DMS153 (cell line): ENCODE measurements at places on chromosomes 5 and 9.

- DNase-seq: no peak
Observed at GRCh38 chr5:106797996-106798395, 872.7 kb downstream of the EFNA5 start.

GRCh38 chr5:17951392-17952169, 317.3 kb downstream of the TAF11L14 start:
- peak; percentile 60 for DNase-seq

GRCh38 chr9:117796681-117797080, 92.5 kb downstream of the TLR4 start:
- no peak for DNase-seq

DNA sequence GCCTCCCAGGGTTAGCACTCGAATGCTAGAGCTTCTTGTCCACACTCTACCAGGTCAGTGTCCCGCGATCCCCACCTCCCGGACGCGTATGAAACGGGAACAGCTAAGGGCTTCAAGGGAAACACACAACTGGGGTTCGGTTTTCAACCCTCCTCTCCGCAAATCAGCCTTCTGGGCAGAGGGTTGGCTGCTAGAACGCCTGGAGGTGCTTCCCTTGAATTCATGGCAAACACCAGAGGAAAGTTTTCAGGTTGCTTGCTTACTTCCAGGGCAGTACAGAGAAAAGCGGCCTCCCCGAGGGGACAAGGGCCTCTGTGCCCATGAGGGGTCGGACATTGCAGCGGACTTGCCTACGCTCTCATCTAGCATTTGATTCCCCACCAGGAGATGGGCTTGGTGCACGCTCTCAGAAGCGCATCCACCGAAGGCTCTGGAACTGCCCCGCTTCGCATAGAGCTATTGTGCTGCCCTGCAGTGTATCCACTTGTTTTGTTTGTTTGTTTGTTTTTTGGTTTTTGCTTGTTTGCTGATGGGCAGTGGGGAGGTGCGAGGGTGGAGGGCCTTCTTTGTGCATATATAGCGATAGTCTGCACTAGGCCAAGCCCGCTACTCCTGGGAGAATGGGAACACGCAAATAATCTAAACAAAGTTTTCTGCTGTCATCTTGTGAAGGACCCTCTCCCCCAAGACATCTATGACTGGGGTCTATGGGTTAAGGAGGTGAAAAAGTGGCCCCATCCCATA, 1.3 kb upstream of the DMRT3 start:
- DNase-seq: no peak

- peak; percentile 49 for DNase-seq
Observed at GRCh38 chr9:22214021-22214420, 204.9 kb upstream of the CDKN2B start.

GRCh38 chr9:89342948-89343347, 24.6 kb downstream of the SECISBP2 start:
- no peak for DNase-seq

- DNase-seq: no peak
Observed at GRCh38 chr9:77647267-77648233, 572 bp downstream of the GNA14 start.

DNA sequence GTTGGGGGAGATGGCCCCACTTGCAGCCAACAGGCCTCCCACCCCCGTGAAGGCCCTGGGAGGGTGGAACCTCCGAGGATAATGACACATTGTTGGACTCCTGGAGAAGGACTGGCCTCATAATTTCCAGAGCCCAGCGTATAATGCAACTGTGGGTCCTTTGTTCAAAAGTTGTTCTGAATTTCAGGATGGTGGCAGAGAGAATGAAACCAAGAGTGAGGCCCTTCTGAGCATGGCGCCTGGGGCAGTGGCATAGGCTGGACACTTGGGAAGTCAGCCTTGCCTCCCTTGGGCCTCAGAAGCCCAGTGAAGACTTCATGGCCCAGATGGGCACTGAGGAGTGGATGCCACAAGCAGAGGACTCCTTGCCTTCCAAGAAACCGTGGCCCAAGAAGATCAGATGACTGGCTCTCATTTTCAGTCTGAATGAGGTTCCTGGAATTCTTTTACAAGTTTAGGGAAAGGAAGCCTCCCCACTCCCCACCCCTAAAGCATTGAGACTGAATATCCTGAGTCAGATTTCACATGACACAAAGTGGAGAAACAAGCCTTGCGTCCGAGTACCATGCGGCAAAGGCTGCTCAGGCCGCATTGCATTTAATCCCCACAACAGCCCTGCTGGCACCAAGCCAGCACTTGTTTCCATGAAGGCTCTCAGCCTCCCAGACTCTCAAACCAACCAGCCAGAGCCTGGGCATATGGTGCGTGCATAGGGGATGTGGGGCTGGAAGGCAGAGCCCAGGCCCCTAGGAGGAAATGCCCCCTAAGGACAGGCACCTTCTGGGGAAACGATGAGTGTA, 96.7 kb upstream of the SMIM23 start:
- DNase-seq: no peak

DNA sequence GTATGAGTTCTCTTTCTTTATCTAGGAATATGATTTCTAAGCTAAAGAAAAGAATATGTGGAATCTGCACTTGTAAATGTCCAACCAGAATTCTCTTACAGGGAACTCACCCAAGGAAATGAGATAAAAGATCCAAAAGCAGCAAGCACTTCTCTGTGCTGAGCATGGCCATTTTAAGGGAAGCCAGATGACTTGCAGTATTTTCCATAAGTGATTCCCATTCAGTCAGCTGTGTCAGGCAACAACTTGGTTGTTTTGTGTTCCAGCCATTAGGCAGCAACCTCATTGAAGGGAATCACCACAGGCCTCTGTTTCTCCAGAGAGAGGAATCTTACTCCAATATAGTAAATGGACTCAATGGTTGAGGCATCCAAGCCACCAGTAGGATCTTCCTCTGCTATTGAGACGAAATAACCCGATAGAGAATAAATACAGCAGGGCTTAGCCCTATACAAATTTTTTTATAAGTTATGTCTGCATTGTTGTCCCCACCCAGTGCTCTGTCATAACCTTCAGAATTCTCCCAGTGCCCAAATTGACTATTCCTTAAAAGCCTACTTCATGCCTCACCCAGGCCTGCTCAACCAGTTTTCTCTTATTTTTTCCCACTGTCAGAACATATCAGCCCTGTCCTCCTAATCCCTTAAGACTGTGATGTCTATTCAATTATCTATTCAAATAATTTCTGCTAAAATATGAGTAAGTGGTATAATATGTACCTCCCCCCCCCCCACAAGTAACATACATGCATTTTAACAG, 236.6 kb downstream of the PJA2 start:
- no peak for DNase-seq

DNA sequence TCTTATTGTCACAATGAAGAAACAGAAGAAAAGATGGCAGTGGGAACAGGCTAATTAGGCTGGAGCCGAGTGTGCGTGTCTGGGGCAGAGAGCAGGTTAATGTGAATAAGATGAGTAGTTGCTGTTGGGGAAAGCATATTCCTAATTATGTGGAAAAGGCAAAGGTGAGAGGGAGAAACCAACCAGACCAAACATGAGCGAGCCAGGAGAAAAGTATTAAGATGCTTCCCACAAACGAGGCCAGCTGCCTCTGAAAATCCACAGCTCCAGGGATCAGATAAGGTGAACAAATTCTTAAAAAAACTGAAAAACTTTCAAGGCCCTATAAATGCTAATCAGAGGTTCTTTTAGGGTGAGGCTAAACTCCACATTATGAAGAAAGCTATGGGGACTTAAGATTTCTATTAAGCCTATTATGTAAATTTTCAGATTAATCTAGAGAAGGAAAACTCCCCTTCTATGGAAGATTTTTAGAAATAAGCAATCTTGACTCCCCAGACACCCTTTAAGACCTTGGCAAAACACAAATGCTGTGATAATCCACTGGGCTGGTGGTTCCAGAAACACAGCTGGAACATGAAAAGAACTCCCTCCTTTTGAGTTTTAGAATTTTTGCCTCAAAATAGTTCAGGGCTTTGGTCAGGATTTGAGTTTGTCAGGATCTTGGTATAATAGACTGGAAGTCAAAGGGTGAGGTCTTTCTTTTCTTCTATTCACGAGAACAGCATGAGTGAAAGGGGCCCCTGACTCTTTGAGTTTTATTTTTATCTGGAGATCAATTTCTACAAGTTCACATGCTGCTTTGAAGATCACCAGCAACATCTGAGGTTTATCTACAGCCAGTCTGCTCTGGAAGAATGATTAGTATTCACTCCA, 238.1 kb downstream of the SPOCK1 start:
- no peak for DNase-seq

DNA sequence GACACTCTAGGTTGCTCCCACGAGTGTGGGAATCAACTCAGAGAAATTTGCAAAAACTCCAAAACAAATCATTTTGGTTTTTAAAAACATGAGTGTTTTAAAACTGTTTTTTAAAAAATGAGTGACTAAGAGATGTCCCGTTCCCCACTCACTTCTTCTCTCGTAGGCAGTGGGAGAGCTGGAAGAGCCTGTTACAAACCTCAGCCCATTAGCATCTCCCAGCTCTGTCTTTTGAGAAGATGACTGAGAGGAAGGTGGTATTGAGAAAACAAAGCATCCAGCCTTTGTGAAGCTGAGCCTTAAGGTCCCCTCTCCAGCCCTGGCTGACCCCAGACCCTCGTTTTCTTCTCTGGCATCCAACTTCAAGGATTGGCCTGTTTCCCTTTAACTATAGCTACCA, 4.7 kb upstream of the ANKRD33B start:
- no peak for DNase-seq

DNA sequence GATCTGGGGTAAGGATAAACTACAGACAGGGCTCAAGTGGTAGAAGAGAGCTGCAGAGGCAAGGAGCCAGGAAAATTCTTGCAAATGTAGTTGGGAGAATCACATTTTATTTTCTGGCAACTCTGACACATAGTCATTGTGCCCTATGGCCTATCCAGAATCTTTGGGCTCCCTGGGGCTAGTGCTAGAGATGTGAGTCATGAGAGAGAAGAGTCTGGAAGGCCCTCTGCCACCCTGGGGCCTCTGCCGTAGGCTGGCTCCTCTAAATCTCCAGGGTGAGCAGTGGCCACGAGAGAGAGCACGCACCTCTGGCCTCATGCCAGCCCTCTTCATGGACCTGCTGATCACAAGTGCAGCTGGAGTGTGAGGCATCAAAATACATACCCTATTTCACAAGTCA, 74.3 kb upstream of the SSBP2 start:
- DNase-seq: peak; percentile 46

- DNase-seq: no peak
Observed at GRCh38 chr5:120452471-120452870, 11.6 kb upstream of the PRR16 start.

DNA sequence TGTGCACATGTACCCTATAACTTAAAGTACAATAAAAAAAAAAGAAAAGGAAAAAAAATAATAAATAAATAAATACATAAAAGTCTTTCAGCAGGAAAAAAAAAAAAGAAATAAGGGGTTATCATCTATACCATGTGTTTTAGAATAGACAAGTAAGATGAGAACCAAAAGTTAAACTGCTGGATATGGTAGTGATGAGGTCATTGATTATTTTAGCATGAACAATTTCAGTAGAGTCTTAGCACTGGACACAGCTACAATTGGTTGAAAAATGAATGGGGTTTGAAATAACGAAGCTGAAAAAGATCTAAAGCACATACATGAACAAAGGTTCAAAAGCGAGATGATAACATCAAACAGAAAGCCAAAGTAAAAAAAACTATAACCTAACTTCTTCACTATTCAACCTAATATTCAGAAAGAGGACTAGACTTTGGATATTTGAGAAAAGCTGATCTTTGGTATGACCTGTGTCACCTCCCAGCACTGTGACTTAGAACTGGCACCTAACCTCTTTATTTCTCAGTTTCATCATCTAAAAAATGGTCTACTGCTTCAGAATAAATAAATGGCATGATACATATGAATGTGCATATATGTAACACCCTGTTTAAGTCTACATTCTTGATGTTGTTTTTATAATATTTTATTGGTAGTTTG, 133.3 kb downstream of the RAB3C start:
- no peak for DNase-seq

GRCh38 chr5:36173426-36173825, 21.5 kb downstream of the SKP2 start:
- DNase-seq: no peak

- DNase-seq: no peak
Observed at GRCh38 chr5:154446195-154447088, 645 bp downstream of the SAP30L start.

DNA sequence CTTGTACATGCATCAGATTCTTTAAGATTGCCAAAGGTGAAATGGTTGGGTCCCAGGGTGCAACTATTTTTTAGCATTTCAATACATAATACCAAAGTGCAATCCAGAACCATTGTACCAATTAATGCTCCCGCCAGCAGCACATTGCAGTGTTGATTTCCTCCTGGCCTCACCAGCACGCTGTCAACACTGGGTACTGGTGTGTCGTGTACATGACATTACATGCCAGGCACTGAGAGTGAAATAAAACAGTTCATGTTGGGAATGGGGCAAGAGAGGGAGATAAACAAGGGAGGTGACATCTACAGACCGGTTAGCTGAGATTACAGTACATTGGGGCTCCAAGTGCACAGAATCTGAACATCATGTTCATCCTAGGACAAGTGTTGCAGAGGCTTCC, 37.8 kb downstream of the HMGCS1 start:
- DNase-seq: no peak

- no peak for DNase-seq
Observed at GRCh38 chr9:21711504-21711903, 90.9 kb upstream of the MTAP start.

DNA sequence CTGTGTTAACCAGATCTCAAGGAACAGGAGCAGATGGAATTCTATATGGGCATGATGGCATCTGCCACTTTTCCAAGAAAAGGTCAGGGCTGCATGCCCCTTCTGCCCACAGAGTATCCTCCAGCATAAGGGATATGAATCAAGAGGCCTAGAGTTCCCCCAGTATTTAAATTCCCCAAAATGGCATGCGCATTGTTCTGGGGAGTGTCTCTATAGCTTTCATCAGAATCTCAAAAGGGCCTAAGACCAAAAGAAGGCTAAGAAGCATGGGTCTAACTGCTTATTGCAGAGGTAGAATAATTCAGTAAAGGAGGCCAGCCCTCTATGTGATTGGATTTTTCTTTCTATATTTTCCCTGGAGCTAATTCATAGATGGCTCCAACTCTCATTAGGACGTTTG, 114.2 kb upstream of the SPIN1 start:
- DNase-seq: no peak

GRCh38 chr5:103461243-103461642, 101.3 kb downstream of the NUDT12 start:
- DNase-seq: no peak

DNA sequence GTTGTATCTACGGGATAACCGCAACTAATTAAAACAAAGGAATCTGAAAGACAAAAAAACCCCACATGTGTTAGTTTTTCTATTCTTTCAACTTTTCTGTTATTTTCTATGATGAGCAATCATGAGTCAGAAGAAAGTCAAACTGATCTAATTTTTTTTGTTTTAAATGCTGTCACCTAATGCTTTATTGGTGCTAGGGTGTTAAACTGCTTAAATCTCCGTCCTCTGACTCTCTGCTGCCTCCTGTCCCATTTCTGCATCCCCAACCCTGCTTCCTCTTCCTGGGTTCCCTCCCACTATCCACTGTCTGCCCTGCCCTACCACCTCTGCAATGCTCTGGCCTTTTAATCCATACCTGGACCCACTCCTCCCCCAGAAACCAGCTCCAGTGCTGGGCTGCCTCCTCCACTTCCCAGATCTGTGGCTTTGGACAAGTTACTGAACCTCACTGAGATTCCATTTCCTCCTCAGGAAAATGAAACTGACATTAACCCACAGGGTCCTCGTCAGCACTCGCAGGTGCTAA, 15.7 kb downstream of the PTPN3 start:
- DNase-seq: no peak

GRCh38 chr9:125106285-125106893, 36.9 kb downstream of the SCAI start:
- DNase-seq: no peak
